COR-L47 (cell line): ENCODE measurements at places on chromosomes 2 and 18.

GRCh38 chr2:98909317-98910211 lies 26.5 kb downstream of the CRACDL start:
- peak; percentile 94 for DNase-seq

DNA sequence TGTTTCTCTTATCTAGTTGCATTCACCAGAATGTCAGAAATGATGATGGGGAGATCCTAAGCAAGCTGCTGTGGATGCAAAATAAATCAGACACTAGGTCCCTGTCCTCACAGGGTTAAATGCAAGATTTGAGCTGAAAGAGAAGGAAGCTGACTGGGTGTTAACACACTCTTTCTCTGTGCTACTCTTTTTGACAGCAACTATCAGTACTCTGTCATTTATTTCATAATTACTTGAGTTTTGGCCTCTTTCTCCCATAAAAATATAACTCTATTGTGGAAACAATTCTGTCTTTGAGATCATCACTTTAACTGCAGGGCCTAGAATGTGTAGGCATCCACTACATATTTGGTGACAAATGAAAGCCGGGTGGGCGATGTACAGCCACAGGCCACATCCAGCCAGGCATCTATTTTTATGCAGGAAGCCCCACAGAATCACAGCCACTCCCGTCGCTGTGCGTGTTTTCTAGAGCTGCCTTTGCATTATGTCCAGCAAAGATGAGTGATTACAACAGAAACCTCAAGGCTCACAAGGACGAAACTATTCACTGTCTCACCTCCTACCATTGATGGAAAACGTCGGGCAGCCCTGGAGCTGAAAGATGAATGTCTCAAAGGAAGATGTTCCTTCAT lies 849.0 kb downstream of the RNF144A start:
- no peak for DNase-seq

GRCh38 chr2:38323623-38324022 lies 53.5 kb downstream of the ATL2 start:
- DNase-seq: no peak

GRCh38 chr2:104405623-104406022 lies 448.3 kb upstream of the POU3F3 start:
- no peak for DNase-seq

GRCh38 chr2:241019441-241020139 lies 21.2 kb downstream of the SNED1 start:
- DNase-seq: no peak

GRCh38 chr18:74381621-74382295 lies 66.1 kb downstream of the C18orf63 start:
- no peak for DNase-seq

- no peak for DNase-seq
Measured at GRCh38 chr2:196516564-196516963, 123.0 kb upstream of the CCDC150 start.

GRCh38 chr2:17162713-17163112 lies 355.5 kb downstream of the RAD51AP2 start:
- DNase-seq: peak; percentile 87

DNA sequence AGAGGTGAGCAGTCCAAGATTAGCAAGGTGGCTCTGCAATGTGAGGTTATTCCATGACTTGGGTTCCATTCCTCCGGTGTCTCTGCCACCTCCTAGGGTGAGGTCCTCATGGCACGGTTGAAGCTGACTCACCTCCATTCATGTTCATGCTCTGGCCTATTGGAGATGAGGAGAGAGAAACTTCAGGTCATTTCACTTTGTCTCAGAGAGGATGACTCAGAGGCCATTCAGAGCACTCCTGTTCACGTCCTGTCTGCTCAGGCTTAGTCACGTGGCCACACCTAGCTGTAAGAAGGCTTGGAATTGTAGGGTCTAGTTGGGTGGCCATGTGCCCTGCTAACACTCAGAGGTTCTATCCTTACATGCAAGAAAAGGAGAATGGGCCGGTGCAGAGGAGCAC lies 67.5 kb upstream of the MBOAT2 start:
- no peak for DNase-seq

GRCh38 chr2:238905224-238905623 lies 57.3 kb downstream of the TWIST2 start:
- DNase-seq: no peak

DNA sequence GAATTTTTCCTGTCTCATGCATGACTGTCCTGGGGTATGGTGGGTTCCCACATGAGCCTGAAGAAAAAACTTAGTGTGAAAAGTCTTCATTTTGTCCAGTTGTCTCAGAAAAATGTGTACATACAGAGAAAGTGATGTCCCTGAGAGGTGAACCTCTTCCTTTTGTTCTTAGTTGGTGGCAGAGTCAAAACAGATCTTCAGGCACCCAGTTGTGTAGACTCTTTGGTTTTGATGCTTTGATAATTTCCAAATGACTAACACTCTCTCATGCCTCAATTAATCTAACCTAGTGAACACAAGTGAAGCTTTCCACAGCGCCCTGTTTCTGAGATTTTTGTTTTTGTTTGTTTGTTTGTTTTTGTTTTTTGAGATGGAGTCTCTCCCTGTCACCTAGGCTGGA lies 273.5 kb downstream of the PIK3C3 start:
- no peak for DNase-seq

DNA sequence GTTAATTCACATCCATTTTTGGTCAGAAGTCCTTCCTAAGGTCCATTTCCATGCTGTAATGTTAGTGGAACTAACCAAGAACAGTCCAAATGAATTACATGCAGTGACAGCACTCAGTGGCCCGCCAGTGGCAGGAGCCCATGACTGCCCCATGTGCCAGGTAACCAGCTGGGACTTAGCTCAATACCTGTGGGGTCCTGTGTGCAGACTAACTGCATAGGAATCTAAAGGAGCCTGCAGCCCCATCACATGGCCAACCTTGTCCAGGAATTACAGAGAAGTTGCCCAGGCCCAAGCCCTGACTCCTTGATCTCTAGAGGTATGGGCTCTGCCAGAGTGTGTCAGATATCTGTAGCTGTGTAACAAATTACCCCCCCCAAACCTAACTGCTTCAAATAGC lies 35.4 kb upstream of the GPR17 start:
- no peak for DNase-seq

GRCh38 chr2:38182492-38183003 lies 106.6 kb upstream of the CYP1B1 start:
- no peak for DNase-seq

DNA sequence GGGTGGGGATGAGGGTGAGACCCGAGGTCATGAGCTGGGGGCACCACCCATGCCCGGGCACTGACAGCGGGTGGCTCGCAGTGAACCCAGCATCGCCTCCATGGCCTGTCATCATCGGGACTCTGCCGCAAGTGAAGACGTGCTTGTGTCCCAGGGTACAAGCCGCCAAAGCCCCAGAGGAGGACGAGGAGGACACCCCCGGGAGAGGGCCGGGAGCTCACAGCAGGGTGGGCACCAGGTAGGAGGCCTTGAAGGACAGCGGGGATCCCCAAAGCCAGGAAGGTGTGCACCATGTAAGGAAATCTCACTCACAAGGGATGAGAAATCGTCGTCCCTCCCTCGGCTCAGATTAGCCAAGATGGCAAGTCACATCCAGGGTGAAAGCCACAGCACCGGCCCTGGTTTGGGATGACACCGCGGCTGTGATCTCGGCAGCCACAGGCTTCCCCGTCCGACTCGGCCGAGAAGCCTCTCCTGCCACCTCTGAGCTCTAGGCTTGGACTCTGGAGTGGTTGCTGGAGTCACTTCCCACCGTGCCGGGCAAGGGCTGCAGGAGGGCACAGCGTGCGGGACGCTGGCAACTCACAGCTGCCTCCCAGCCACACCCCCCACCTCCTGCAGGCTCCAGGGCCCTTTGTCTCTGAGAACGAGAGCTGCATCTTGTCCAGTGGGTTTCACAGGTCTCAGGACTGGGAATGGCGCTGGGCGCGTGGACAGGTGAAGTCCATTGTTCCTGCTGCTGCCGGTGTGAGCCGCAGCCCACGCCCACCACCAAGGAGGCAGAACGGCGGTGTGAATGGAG lies 81.6 kb upstream of the CTDP1 start:
- DNase-seq: no peak

GRCh38 chr18:12296087-12296403 lies 12.0 kb upstream of the TUBB6 start:
- no peak for DNase-seq

- DNase-seq: no peak
Measured at GRCh38 chr2:150938527-150938926, 323.1 kb downstream of the RBM43 start.

GRCh38 chr2:163155279-163155883 lies 316.8 kb upstream of the KCNH7 start:
- peak; percentile 34 for DNase-seq

GRCh38 chr2:172103471-172104272 lies 972 bp upstream of the DLX2 start:
- DNase-seq: peak; percentile 89

- peak; percentile 31 for DNase-seq
Measured at GRCh38 chr2:3305952-3306351, 71.7 kb downstream of the EIPR1 start.

GRCh38 chr2:191245869-191246531 lies 796 bp downstream of the MYO1B start:
- peak; percentile 45 for DNase-seq

DNA sequence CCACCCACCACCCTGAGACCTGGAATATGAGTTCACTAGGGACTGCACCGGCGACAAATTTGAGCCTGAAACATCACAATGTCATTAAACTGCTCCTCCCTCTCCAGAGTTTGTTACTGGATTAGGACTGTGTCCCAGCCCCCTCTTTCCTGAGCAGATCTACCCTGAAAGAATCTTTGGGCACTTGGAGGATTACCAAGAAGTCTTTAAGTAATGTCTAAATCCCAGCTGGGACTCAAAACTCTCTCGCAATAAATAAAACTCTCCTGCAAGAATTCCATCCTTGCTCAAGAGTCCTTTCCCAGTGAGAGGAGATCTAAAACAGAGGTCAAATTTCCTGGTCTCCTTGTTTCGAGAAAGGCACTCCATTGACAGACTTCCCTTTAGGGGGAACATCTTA lies 20.9 kb downstream of the GKN2 start:
- no peak for DNase-seq

GRCh38 chr2:28676152-28676835 lies 75.3 kb upstream of the PPP1CB start:
- DNase-seq: no peak

DNA sequence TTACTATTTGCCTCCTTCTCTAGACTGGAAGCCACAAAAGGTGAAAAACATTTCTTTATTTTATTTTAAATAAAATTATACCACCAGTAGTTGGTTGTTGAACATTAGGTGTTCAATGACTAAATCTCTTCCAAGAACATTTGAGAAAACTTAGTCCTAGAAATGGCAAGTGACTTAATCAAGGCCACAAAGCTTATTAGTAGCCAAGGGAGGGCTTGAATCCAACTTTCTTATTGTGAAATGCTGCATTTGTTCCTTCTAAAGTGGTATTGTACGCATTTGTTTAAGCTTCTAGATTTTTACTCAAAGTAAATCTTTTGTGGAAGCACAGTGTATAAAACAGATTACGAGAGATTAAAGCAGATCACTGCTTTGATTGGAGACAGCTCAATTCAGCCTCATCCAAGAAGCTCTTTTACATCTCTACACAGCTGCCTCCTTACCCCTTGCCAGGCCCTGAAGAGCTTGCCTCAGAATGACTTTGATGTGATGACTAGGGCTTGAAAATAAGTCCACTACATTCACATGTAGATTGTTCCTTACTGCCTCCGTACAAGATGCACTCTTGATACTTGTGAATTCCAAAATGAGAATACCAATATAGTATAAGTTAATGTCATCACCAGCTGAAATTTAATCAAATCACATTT lies 244.8 kb downstream of the XIRP2 start:
- DNase-seq: no peak
